ENCODE measurements at places on chromosomes 13 and 19. TPM values are rescaled to one million over a fixed set of nuclear protein-coding genes. Genes with fewer than 3 reads are reported as not detected.

Gene ZNF585A
- total RNA-seq: 7.5 TPM

Gene ATCAY
- not detected for total RNA-seq

DNA sequence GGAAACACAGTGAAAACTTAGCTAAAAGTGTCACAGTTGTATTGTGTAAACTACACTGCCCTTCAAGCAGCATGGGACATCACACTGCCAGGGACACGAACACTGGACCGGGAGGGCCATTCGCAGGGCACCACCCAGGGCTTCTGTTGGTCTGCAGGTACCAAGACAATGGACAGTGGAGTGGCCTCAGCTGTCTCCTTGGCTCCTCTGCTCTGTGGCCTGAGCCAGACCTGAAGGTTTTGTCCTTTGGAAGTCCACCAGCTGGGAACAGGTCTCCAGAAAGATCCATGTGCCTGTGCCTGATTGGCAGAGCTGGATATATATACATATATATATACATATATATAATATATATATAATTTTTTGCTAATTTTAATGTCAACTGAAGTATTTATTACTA, 149.8 kb downstream of the ZNF536 start:
- no peak for DNase-seq

- DNase-seq: no peak
These were observed 2.0 kb upstream of the ELL start for GRCh38 chr19:18523841-18524240.

- no peak for DNase-seq
These were observed 5.0 kb downstream of the WASF3 start for GRCh38 chr13:26562512-26562890.

GRCh38 chr19:5356428-5356827, 15.8 kb upstream of the PTPRS start:
- DNase-seq: no peak
